ENCODE measurements at places on chromosomes 16 and 17. TPM values are rescaled to one million over a fixed set of nuclear protein-coding genes. Genes with fewer than 3 reads are reported as not detected.

- no peak for DNase-seq
Observed at GRCh38 chr17:80749611-80750010, 205.0 kb downstream of the RPTOR start.

DNA sequence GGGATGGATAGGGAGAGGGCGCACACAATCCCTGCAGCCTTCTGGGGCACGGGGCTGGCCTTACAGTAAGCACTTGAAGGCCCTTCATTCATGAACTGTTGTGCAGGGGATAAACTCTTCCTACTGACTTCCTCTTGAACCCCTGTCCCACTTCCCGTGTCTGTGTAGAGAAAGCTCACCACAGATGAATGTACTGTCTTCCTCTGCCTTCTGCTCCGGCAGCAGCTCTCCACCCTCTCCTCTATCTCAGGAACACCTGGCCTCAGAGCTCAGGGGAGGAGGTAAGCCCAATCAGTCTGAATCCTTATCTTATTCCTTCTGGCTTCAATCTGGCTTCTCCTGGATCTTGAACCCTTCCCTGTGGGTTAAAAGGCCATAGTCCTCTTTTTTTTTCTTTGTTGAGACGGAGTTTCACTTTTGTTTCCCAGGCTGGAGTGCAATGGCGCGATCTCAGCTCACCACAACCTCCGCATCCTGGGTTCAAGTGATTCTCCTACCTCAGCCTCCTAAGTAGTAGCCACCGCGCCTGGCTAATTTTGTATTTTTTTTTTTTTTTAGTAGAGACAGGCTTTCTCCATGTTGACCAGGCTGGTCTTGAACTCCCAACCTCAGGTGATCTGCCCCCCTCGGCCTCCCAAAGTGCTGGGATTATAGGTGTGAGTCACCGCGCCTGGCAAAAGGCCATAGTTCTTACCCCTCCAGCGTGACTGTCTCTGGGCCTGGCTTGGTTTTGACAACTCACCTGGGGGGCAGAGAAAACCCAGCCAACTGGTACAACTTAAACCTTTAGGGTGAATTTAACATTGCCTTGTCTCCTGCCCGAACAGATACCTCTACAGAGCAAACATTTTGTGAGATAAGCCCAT lies 7.2 kb upstream of the SLC52A1 start:
- no peak for DNase-seq

DNA sequence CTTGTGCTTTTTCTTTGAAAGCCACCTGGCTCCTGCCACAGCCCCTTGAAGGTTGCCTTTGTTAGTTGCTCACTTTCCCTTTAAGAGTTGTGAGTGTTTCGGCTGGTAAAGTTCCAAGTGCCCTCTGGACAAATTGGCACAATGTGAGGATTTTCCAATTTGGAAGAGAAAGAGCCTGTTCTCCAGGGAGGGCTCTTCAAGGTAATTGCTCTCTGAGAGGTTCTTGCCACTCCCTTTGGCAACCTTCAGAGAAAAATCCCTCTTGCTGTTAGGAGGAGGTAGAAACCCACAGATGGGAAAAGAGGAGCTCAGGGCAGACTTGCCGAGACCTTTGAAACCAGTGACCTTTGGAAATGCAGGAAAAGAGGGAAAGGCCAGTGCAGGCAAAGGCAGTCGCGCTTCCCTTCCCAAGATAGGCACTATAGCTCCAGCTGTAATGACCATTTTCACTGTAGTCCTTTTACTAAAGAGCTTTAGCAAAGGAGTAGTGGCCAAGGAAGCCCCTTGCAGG lies 49.0 kb upstream of the AKAP1 start:
- DNase-seq = no peak

CCL5 gene
- 0.39 TPM for total RNA-seq

PIK3R6 gene
- not detected for total RNA-seq

Data from dermis microvascular lymphatic vessel endothelial cell (primary cell).